ENCODE measurements at places on chromosomes 13 and 19.

- no peak for DNase-seq
Measured at GRCh38 chr19:11399667-11400066, 15.6 kb upstream of the EPOR start.

- no peak for DNase-seq
Measured at GRCh38 chr13:106372199-106373155, 163.0 kb downstream of the EFNB2 start.

- DNase-seq, result no peak
Measured at GRCh38 chr19:38395381-38396114, 7.1 kb downstream of the SPRED3 start.

GRCh38 chr13:60093425-60094019, 70.2 kb downstream of the DIAPH3 start:
- DNase-seq, result no peak

DNA sequence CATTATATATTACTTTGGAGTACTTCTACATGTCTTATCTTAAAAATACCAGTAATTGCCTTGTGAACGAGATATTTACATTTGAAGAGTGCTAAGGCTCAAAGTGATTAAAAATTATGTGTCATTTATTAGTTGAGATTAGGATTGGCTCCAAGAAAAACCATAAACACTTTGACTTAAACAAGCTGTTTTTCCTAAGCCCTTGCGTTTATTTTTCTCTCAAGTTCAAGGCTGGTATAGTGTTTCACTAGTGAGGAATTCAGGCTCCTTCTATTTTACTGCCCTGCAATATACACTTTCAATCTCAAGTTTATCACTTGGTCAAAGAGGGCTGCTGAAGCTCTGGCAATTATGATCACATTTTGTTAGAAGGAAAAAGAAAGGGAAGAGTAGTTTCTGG, 49.9 kb downstream of the UFM1 start:
- DNase-seq, result no peak

DNA sequence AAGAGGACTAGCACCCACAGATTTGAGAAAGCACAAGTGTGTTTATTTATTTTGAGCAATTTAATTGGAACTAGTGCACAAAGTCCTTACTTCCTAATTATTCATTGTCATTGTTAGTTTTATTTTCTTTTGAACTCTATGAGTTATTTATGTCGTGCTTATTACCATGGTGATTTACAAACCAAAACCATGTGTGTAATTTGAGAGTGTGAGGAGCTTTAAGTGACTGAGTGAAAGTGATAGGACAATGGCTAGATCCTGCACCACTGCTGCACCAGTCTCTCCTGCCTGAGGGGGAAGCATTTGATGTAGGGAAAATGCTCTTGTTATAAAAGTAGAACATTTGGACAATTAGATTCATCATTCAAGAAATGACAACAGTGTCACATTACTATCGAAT, 172.3 kb upstream of the KLF12 start:
- no peak for DNase-seq
